ENCODE measurements at places on chromosomes 3 and 15. TPM values are rescaled to one million over a fixed set of nuclear protein-coding genes. Genes with fewer than 3 reads are reported as not detected.
A peak's percentile ranks its signal among the peaks of the same experiment; 100 is the strongest.

- DNase-seq: no peak
- H3K4me1 ChIP-seq: no peaks in the 10 kb centered on the region
- H3K27ac ChIP-seq: no peak overlapping the region
These were observed 576.9 kb upstream of the NECTIN3 start for GRCh38 chr3:110494728-110495127.

GRCh38 chr3:119812491-119813058 lies 30.7 kb downstream of the NR1I2 start:
- no peak overlapping the region for H3K27ac ChIP-seq
- H3K4me3 ChIP-seq: no peak overlapping the region
- no peaks in the 10 kb centered on the region for H3K36me3 ChIP-seq
- peaks cover 7% of the 10 kb centered on the region for H3K4me1 ChIP-seq
- no peak for DNase-seq

The GOLGA8N gene
- total RNA-seq: 7.7 TPM

The SEMA3F gene
- 0.42 TPM for total RNA-seq

DNA sequence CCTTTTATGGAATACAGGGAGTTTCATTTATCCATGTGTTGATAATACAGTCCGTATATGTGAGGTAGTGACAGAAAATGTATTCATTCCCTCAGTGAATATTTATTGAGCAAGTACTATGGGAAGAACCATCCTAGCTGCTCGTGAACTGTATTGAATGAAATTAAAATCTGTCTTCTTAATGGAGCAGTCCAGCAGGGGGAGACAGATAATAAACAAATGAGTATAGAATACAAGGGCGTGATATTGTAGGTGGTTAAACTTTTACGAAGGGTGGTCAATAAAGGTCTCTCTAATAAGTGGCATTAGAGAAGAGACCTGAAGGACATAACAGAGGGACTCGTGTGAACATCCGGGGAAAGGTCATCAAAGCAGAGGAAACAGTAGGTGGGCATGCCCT lies 62.7 kb upstream of the OSTN start:
- H3K36me3 ChIP-seq: no peaks in the 10 kb centered on the region
- DNase-seq: no peak
- H3K4me3 ChIP-seq: no peak overlapping the region
- no peaks in the 10 kb centered on the region for H3K4me1 ChIP-seq

The NDN gene
- total RNA-seq: 3.9 TPM

The THAP10 gene
- not detected for total RNA-seq

The GHSR gene
- not detected for total RNA-seq

GRCh38 chr3:161222662-161223061 lies 1.6 kb downstream of the NMD3 start:
- DNase-seq: no peak
- H3K27ac ChIP-seq: no peak overlapping the region
- H3K4me3 ChIP-seq: peak overlapping the region; percentile 94
- peaks cover 23% of the 10 kb centered on the region for H3K36me3 ChIP-seq

DNA sequence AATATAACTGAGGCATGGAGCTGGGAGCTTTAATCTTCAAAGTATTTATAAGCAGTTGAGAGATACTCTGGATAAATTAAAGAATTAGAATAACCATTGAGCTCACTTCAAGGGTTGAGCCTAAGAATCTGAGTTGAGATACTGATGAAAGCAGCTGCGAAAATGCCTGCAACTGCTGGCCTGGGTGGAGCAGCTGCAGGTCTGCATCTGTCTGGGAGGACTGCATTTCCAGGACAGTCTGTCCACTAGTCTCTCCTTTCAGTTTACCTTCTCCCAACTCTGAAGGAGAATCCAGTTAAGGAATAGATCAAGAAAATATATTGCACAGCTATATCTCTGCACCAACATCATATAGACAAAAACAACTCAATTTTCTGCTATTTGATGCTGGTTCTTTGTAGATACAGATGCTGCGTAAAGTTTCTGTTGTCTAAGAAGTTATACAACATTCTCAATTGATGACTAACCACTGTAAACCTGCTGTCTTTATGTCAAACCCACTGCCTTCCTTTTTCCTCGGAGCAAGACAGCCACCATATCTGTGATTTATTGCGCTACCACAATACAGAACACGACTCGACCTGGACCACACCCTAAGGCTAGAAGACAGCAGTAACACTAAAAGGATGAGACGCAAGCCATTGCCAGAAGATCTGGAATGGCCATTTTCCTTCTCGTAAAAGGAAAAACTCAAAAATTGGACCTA lies 245.1 kb downstream of the MAGI1 start:
- H3K4me1 ChIP-seq: no peaks in the 10 kb centered on the region
- H3K36me3 ChIP-seq: no peaks in the 10 kb centered on the region
- H3K4me3 ChIP-seq: no peak overlapping the region
- H3K27ac ChIP-seq: no peak overlapping the region
- DNase-seq: no peak

Data from activated T-helper 1 cell treated with anti-CD3 and anti-CD28 coated beads, Interleukin-12 subunit alpha, Interleukin-12 subunit beta, Interleukin-2, Interleukin-4 antibody, amounts not matched to agents 30 ng/mL and 10 ng/mL and 1 ng/mL, durations not matched to agents 14 hours and 24 hours and 36 hours (primary cell).